SJCRH30 (cell line): ENCODE measurements at places on chromosomes 16 and 17. TPM values are rescaled to one million over a fixed set of nuclear protein-coding genes. Genes with fewer than 3 reads are reported as not detected.

GRCh38 chr16:24800586-24800985 is 45.2 kb upstream of the SLC5A11 start:
- no peaks in the 10 kb centered on the region for H3K27me3 ChIP-seq
- H3K36me3 ChIP-seq, result peaks cover 53% of the 10 kb centered on the region

GRCh38 chr17:73203788-73204479 is 11.1 kb downstream of the COG1 start:
- H3K4me1 ChIP-seq, result no peaks in the 10 kb centered on the region
- no peaks in the 10 kb centered on the region for H3K27me3 ChIP-seq
- peaks cover 92% of the 10 kb centered on the region for H3K36me3 ChIP-seq
- no peak for DNase-seq
- H3K27ac ChIP-seq, result no peak overlapping the region
- H3K4me3 ChIP-seq, result no peak overlapping the region

DNA sequence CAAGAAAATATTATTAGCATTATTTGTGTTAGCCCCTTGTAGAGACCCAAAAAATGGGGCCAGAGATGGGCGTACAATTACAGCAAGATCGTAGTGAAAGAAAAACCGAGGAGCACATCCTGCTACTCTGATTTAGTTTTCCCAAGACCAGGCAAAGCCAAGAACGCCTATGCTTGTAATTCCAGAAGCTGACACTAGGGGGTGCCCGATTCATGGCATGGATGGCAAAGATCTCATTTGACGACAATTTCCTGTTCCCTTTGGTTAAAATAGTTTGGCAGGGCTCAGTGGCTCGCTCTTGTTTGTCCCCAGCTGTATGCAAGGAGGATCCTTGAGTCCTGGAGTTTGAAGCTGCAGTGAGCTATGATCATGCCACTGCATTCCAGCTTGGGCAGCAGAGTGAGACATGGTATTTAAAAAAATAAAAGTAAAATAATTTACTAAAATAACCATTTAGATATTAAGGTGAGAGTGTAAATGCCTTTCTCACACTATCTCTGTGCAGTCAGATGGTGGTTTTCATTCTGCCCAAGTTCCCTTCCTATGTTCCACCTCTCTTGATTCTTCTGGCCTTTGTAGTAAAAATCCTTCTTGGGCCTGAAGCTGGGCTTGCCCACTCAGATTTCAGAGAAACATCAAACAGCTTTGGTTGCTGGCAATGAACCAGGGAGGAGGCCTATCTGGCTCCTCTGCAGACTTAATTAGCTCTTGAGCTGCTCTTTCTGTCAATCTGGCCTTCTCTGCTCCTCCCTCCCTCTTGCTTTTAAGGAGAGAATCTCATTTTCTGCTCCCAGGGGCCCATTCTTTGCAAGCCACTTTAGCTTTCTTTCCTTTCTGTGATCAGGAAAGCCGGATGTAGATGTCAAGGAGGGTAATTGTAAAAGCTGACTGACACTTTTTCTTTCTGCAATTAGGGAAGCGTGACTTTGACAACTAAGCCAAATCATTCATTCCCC is 31.2 kb downstream of the TMEM238L start:
- H3K27me3 ChIP-seq, result no peaks in the 10 kb centered on the region
- H3K4me3 ChIP-seq, result no peak overlapping the region
- peak; percentile 25 for DNase-seq

DNA sequence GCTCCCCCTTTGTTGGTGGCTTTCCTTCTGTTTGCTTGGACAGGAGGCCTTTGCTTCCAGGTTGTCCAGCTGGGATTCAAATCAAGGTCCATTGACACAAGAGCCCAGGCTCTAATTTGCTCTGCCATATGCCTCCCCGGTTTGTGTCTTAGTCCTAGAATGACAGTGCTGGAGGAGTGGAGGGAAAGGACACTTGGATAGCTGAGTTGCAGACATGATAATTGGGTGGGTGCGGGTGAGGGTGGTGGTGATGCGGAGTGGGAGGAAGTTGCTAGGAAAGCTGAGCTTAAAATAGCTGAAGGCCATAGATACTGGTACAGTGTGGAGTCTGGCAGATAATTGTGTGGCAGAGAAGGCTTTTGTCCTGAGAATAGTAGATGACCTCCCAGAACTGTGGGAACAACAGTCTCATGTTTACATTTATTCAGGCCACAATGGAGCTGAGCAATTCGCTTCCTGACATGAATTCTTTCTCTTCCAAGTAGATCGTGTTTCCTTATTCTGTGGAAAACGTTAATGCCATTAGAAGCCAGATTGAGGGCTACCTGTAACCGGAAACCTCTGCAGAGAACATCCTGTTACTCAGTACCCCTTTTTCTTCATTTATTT is 23.8 kb downstream of the SEC14L1 start:
- peaks cover 34% of the 10 kb centered on the region for H3K4me1 ChIP-seq
- H3K27ac ChIP-seq, result peak overlapping the region; percentile 25
- H3K27me3 ChIP-seq, result no peaks in the 10 kb centered on the region
- peak; percentile 58 for DNase-seq

The KRT222 gene
- not detected in 2 replicates for total RNA-seq
